ENCODE measurements at places on chromosomes 16 and 17.

DNA sequence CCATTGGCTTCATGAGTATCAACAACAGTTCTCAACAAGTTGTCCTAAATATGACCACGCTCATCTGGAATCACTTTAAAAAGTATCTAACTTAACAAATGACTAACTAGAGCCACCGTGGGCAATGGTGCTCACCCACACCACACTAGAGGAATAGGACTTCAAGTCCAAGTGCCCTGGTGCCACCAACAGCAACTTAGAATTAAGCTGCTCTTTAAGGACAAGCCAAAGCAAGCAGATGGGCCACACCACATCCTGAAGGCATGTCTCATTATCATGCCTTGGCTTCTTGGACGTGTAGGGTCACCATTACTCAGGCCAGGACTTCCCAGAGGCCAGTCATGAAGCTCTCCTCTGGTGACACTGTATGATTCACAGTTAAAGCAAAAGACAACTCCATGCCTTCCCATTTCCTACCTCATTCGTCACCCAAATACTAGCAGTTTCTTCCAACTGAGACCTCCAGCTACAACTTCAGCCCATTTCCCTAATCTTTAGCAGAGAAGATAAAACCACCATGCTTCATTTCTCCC, 9.4 kb upstream of the SLC6A4 start:
- DNase-seq = no peak

GRCh38 chr17:700504-701094, 14.0 kb downstream of the VPS53 start:
- no peak for DNase-seq

- no peak for DNase-seq
Measured at GRCh38 chr16:27400751-27401620, 988 bp upstream of the IL21R start.

- no peak for DNase-seq
Measured at GRCh38 chr17:66750781-66751543, 84.0 kb upstream of the CACNG5 start.
